Activated CD4-positive, alpha-beta T cell treated with anti-CD3 and anti-CD28 coated beads, Interleukin-2, amount 50 U/mL, for 48 hours (primary cell): ENCODE measurements at places on chromosomes 16 and 17.

- DNase-seq = no peak
Measured at GRCh38 chr17:2379489-2380225, 21.2 kb downstream of the MNT start.

DNA sequence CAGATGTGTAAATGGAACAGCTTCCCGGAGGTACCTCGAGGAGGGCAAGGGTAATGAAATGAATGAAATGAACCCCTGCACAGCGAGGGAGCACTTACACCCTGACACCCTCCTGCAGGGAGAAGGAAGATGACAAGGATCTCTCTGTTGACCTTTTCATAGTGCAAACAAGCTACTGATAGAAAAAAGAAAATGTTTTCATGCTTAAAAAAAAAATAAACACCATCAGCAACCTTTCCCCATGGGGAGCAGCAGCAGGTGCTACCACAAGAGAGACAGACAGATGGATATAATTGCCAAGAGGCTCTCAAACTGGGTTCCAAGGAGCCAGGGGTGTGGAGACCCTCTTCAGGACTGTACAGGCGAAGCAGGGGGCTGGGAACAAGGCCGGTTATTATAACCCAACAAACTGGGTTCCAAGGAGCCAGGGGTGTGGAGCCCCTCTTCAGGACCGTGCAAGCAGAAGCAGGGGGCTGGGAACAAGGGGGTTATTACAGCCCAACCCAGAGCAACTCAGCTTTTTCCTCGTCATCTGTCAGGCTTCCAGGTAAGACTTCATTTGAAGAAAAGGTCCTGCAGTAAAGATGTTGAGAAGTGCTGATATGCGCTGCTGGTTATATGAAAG lies 718 bp upstream of the RPH3AL start:
- DNase-seq = no peak

GRCh38 chr16:799111-799947 lies 1.2 kb downstream of the GNG13 start:
- no peak for DNase-seq

DNA sequence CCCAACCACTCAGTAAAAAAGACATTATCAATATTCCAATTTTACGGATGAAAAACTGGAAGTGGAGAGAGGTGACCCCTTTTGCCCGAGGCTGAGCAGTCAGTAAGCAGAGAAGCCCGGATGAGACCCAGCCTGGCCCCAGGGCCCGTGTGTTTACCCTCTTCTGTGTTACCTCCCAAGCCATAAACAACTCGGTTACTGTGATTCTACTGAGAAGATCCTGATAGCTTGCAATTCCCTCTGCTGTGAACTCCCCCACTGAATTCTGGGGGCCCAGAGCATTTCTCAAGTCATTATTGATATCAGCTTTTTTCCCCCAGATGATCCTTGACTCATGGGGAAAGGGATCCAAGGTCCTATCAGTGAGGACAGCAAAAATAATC lies 482.6 kb upstream of the ERCC4 start:
- DNase-seq = no peak

DNA sequence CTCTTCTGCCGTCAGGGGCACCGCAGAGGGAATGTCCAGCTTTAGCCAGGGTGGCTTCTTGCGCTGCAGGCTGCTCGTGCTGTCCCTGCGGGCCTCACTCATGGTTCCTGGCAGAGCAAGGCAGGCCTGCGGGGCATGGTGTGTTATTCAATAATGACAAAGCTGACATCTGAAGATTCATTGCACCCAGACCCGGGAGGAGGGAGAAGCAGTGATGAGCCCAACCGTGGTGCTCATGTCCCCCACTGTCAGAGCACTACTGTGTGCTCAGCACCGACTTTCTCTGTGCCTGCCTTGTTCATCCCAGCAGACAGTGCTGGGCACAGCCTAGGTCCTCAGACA lies 7.5 kb downstream of the RHBDF1 start:
- DNase-seq = no peak

DNA sequence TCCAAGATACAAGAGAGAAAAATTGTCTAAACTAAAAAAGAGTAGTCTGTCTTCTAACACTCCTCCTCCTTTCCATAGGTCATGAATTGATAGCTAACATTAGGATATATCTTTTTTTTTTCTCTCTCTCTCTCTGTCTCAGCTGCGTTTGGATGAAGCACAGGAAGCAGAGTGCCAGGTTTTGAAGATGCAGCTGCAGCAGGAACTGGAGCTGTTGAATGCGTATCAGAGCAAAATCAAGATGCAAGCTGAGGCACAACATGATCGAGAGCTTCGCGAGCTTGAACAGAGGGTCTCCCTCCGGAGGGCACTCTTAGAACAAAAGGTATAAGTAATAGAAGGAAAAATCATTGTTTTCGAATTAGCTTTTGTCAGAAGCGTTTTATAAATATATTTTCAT lies 32.9 kb downstream of the ABHD15 start:
- no peak for DNase-seq

- DNase-seq = no peak
Measured at GRCh38 chr17:82029391-82029790, 2.1 kb upstream of the RAC3 start.

DNA sequence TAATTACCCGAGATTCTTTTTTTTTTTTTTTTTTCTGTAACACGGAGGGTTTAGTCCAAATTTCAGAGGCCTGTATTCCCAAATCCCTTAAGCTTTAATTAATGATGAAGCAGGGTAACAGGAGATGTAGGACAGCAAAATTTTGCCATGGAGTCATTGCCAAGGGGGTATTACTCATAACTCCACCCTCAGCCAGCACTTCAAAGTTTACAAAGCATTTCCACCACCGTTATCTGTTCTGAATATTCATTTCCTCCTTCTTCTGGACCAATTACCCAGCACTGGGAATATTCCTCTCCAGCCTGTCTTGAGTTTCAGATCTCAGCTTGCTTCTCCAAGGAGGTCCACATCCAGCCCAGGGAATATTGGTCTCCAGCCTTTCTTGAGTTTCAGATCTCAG lies 747.5 kb upstream of the EEF2KMT start:
- no peak for DNase-seq

DNA sequence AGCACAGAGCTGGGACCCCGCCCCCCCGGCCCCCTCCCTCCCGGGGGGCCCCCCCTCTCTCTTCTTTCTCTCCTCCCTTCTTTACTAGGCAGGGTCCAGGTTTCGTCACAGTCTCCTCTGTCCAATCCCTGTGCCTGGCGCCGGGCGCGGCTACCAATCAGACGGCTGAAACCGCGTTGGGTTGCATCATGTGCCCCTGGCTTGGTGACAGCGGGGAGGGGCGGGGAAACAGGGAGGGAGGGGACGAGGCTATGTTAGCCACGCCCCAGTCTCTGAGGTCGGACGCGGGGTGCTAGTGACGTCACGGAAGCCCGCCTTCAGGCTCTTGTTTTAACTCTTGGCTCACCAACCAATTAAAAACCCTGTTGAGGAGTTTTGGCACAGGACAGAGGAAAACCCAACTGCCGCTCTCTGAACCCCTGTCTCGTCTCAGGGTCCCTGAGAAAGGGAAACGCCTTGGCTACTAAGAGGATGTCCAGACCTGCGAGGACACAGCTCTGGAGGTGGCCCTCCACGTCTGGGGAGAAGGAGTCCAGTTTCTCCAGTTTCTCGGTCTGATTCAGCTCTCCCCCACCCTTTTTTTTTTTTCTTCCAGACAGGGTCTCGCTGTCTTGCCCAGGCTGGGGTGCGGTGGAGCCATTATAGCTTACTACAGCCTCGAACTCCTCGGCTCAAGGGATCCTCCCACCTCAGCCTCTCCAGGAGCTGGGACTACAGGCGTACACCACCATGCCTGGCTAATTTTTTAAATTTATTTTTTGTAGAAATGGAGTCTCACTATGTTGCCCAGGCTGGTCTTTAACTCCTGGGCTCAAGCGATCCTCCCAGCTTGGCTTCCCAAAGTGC lies 441 bp upstream of the PLEKHH3 start:
- peak; percentile 99 for DNase-seq

DNA sequence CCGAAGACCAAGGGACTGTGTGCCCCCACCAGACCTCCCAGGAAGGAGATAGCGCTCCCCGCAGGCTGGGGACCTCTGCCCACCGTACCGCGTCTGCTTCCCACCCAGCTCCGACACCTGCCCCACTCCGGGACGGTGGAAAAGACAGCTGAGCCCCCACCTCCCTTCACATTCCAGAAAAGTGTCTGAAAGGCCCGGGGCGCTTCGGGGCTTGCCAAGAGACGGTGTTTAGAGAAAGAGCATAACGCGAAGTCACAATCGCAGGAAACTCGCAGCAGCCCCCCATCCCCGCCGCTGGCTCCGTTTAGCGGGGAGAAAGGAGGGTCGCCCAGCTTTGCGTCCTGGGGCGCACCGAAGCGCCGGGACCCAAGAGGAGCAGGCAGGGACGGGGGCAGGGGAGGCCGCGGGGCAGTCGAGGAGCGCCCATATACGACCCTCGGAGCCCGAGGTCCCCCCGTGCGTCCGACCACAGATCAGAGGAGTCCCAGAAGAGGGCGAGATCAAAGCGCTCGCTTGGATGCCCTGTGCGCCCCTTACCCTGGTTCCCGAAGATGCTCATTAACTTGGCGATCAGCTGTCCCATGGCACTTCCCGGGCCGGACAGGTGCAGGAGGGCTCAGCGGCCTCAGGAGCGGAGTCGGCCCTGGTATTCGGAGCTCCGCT lies 652 bp downstream of the ARL5C start:
- DNase-seq = no peak

DNA sequence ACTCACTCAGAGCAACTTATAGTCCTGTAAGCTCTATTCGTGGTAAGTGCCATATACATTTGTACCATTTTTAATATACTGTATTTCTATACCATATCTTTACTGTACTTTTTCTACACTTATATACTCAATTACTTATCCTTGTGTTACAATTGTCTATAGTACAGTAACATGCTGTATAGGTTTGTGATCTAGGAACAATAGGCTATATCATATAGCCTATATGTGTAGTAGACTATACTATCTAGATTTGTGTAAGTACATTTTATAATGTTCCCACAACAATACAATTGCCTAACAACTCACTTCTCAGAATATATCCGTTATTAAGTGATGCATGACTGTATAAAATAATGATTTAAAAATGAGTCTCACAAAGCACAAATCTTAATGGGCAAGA lies 123.3 kb upstream of the NACA2 start:
- DNase-seq = no peak
